NCI-H1417 treated with DMSO at 0.1 percent for 48 hours (cell line): ENCODE measurements at places on chromosomes 2 and 18.

DNA sequence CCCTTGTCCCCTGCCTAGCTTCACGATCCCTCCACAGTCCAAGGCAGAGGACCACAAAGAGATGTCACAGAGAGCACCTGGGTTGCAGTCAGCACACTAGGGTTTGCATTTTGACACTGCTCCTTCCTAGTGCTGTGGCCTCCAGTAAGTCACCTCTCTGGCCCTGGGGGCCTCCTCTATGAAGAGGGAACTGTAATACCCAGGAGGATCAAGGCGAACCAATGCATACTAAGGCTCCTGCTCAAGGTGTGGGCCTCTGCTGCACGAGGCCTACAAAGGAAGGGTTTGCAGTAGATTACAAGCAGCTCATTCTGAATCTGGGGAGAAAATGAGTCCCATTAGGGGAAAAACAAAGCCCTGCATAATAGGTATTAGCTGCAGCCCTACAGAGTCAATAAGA is 72.3 kb upstream of the FZD7 start:
- no peak for DNase-seq

- DNase-seq, result no peak
Measured at GRCh38 chr18:66316701-66317100, 287.2 kb downstream of the CDH19 start.

DNA sequence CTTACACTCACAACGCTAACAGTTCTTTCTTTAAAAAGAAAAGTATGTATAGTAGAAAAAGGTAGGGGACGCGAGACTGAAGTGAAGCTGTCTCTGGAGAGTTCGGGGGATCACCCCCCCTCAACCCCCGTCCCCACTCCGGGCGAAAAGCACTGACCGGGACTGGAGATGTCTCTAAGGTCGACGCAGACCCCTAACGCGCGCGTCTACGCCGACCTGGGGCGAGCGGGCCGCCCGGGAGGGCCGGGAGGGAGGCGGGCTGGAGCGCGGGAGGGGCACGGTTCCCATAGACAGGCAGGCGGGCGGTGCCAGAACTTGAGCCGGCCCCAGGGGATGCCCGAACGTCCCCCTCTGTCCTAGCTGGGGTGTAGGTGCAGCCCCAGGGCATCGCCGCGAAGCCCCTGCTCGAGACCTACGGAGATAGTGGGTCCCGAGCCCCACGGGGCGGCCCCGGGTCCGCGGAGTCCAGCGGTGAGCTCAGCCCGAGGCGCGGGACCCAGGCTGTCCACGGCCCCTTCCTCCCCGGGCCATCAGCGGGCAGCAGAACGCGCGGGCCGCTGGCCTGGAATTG is 82.2 kb downstream of the CHRNA1 start:
- no peak for DNase-seq

DNA sequence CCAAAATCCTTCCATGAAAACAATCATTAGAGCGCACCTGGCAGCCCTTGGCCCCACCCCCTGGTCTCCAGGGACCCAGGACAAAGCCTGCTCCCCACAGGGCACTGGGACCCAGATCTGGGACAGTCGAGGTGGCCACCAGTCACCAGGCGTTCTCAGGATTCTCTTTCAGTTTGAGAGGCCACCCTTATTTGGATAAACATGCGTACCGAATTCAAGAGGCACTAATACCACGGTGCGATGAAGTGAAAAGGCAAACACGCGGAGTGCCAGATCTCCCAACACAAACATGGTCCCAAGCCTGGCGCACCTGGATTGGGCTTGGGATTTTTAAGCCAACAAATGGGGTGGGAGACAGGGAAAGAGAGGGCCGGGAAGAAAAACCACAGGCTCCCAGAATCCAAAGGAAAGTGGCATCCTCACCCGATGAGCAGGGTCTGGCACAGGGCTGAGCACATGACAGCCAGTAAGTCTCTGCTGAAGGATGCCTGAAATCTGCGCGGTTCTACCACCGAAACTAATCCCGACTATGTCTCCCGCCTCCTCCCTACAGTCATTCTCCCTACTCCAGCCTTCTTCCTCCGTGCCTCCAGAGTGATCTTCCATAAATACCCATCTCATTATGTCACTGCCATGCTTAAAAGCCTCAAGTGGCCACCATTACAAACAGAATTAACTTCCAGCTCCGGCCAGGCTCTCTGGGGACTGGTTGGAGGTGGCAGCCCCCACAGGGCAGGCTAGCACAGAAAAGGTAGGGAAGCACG is 60.9 kb upstream of the KLHL29 start:
- no peak for DNase-seq

GRCh38 chr2:72415241-72415661 is 267.6 kb upstream of the CYP26B1 start:
- DNase-seq, result no peak

DNA sequence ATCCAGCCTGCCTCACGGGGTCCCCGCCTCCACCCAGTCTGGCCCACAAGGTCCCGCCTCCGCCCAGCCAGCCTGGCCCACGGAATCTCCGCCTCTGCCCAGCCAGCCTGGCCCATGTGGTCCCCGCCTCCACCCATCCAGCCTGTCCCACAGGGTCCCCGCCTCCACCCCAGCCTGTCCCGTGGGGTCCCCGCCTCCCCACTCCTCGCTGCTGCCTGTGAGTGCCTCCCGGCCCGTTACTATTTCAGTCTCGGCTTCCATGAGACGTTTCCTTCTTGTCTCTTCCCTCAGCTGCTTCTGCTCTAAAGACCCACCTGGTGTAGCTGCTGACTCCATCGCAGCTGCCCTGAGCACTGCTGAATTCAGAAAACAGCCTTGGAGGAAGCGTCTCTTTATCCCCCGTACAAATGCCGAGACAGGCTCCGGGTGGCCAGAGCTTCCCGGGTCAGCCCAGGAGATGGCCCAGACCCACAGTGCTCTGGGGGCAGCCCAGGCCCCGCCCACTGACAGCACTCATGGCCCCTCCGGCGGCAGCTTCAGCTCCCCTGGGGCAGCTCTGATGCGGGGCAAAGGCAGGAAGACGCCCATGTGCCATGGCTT is 69.8 kb downstream of the NFATC1 start:
- DNase-seq, result no peak

DNA sequence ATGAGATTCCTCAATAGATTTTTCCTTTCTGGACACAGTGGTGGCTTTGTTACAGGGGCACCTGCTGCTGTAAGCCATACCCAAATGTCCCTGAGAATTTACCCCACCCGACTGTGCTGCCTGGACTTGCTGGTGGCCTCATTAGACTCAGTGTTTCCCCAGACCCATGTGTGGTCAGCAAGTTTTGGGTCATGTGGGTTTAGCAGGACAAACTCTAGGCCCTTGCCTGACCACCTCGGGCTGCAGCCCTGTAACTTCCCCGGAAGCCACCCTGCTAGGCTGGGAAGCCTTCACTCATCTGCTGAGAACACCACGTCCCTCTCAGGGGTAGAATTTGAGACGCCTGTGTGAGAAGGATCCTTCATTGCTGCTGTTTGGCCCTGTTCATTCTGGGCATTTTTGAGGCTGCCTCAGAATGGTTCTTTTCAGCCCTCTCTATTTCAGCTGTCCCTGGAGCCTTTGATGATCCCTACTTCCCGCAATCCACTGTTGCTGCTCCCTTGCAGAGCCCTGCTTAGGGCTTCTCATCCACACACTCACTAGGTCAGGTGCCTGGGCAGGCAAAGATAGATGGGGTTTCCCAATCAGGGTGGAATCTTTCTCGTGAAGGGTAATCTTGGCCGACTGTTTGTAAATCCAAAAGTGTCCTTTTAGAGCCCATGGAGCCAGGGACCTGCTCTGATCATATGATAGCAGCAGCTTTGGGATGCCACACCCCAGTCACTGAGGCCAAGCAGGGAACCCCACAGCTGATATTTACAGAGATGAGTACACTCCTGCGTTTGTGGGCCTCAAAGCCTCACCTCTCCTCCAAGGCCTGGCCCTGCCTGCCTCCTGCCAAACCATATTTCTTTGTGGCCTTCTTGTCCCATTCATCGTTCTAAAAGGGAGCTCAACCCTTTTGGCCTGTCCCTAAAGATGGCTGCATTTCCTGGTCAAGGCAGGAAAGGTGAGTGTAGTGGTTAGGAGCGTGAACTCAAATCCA is 6.7 kb downstream of the EHD3 start:
- no peak for DNase-seq

GRCh38 chr2:180319586-180320405 is 312.7 kb upstream of the CWC22 start:
- DNase-seq, result no peak

GRCh38 chr2:153074207-153074606 is 355.8 kb downstream of the ARL6IP6 start:
- DNase-seq, result no peak

DNA sequence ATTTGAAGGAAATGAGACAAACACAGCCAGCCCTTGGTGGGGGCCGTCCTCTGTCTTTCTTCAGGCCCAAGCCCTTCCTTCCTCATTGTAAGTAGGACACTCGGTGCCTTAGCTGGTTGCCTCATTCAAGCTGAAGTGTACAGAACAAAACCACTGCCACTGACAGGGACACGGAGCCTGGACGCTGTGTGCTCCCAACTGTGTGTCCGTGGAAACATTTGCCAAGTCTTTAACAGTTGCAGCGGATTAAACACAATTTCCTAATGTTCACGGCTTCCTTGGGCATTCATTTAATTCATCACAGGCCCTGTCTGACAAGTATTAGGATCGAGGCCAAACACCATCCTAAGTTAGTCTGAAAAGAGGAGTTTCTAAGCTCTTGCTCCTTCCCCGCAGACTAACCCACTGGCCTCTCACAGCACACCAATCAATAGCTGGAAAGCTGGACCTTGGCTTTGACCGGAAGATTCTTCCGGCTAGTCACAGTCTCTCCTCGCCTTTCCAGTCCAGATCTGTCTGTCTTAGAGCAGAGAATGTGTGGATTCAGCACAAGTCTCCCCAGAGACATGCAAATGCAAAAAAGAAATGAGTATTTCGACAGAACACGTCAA is 68.7 kb upstream of the ACSL3 start:
- DNase-seq, result no peak

DNA sequence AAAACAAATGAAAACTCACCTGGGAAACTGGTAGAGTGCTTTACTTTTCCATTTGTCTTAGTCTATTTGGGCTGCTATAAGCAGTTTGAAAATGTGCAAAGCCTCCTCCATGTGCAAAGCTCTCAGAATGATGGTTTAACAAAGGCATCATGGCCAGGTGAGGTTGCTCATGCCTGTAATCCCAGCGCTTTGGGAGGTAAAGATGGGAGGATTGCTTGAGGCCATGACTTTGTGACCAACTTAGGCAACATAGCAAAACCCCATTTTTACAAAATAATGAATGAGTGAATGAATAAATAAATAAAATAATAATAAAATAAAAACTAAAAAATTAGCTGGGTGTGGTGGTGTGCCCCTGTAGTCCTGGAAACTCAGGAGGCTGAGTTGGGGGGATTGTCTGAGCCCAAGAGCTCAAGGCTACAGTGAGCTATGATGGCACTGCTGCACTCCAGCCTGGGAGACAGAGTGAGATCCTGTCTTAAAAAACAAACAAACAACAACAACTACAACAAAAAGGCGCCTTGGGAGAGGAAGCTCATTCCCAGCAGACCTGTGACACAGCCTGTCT is 71.8 kb downstream of the MYCN start:
- DNase-seq, result no peak

- no peak for DNase-seq
Measured at GRCh38 chr2:854460-854859, 96.2 kb upstream of the SNTG2 start.

GRCh38 chr2:226477221-226478108 is 322.2 kb downstream of the IRS1 start:
- DNase-seq, result no peak

- no peak for DNase-seq
Measured at GRCh38 chr2:222714361-222715241, 43.1 kb downstream of the MOGAT1 start.

DNA sequence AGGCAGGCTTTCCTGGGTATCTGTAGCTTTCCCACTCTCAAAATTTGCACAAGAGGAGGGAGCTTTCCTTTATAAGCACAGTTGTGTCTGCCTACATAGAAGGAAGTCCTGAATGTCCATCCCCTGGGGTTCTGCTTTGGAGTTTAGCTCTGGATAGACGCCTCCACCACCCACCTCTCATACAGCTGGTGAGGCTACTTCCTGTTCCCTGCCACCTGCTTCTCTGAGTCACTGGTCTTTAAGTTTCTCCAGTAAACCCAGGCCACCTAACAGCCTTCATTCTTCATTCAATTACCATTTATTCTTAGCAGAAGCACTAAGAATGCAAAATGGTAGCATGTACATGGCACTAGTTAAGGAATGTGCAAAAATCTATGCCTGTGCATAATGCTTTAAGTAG is 407.8 kb downstream of the CDH2 start:
- DNase-seq, result no peak

- DNase-seq, result no peak
Measured at GRCh38 chr2:96783388-96783787, 22.7 kb downstream of the CNNM4 start.

GRCh38 chr2:195819276-195819675 is 162.2 kb downstream of the SLC39A10 start:
- no peak for DNase-seq

GRCh38 chr2:221203125-221203524 is 369.0 kb downstream of the EPHA4 start:
- DNase-seq, result no peak

DNA sequence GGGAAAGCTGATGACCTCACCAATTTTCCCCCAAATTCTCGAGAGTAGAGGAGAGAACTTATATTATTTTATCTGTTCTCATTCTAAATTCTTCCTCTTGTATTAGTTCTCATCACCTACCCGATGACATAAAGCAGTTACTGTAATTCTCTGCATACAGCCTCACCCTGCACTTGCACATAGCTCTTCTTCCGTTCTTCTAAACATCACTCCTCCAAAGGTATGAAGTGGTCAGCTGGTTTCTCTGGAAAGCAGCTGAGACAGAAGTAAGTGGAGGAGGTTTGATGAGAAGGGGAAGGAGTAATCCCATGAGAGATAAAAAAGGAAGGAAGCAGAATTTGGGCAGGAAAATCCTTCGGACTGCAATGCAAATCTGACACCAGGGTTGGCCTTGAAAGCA is 39.0 kb downstream of the FBXO48 start:
- DNase-seq, result no peak

GRCh38 chr18:8303151-8303755 is 306.0 kb upstream of the RAB12 start:
- DNase-seq, result no peak

DNA sequence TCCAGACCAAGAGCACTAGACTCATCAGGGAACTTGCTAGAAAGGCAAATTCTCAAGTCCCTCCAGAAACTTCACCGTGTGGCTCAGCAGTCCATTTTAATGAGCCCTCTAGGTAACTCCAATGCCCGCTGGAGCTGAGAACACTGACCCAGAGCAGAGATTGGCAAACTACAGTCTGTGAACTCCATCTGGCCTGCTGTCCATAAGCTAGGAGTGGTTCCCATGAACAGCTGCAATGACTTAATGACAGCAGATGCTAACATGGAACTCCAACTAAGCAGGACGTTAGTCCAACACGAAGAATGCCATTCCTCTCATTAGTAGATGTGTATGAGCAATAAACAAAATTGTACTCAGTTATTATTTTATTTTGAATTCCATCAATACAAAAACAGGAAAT is 371.9 kb downstream of the STK39 start:
- no peak for DNase-seq
